ENCODE measurements at places on chromosomes 5 and 9. TPM values are rescaled to one million over a fixed set of nuclear protein-coding genes. Genes with fewer than 3 reads are reported as not detected.

PCDHB13 gene
- total RNA-seq, result 7.6 TPM

TMOD1 gene
- total RNA-seq, result 9.2 TPM

PPIP5K2 gene
- total RNA-seq, result 29.6 TPM

SLC35A4 gene
- total RNA-seq, result 18.5 TPM

IL17B gene
- not detected for total RNA-seq

NAA35 gene
- 32.3 TPM for total RNA-seq

TTC23L gene
- not detected for total RNA-seq

DNA sequence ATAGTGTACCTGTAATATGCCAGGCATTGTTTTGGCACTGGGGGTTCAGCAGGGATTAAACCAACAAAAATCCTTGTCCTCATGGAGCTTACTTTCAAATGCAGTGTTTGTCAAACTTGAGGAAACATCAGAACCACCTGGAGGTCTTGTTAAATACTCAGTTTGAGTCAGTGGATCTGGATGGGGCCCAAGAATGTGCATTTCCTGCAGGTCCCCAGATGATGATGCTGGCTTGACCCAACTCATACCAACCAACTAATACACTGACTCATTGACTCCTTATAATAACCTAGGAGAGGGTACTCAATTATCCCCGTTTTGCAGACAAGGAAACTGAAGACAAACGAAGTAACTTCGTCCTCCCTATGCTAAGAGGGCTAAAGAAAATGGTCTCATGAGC is 11.3 kb downstream of the WWC1 start:
- no peaks in the 10 kb centered on the region for H3K36me3 ChIP-seq
- no peak for DNase-seq
- H3K27me3 ChIP-seq, result no peaks in the 10 kb centered on the region
- H3K4me3 ChIP-seq, result no peak overlapping the region

GRCh38 chr9:7841831-7842230 is 42.3 kb upstream of the DMAC1 start:
- no peak for DNase-seq
- no peak overlapping the region for H3K27ac ChIP-seq
- no peaks in the 10 kb centered on the region for H3K4me1 ChIP-seq
- no peak overlapping the region for H3K4me3 ChIP-seq
- no peaks in the 10 kb centered on the region for H3K27me3 ChIP-seq

DNA sequence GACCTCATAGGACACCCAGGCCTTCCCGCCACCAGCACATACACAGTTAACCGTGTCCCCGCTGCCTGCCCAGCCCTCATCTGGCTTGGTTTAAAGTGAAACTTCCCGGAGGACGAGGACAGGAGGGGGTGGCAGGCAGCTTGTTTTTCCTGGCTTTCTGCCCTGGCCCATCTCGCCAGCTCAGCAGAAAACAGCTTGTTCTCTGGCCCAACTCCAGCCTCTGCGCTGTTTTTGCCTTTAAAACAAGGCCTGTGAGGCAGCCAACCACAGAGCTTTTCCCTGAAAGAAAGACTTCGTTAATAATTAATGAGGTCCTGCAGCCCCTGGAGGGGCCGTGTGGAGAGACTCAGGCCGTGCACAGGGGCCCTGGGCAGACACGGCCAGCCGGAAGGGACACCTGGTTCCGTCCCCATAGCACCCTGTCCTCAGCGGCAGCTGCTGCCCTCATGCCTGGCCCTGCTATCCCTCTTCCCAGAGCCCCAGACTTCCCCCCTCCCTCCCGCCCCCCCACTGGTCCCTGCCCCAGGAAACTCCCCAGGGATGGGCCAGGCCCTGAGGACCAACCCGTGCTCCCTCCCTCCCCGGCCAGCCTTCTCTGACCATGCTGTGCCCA is 108.7 kb downstream of the RXRA start:
- H3K36me3 ChIP-seq, result no peaks in the 10 kb centered on the region
- no peaks in the 10 kb centered on the region for H3K27me3 ChIP-seq
- H3K4me1 ChIP-seq, result peaks cover 45% of the 10 kb centered on the region
- H3K27ac ChIP-seq, result peak overlapping the region; percentile 88

- no peak overlapping the region for H3K27ac ChIP-seq
- H3K36me3 ChIP-seq, result no peaks in the 10 kb centered on the region
- no peak overlapping the region for H3K4me3 ChIP-seq
- no peaks in the 10 kb centered on the region for H3K4me1 ChIP-seq
- no peak for DNase-seq
- H3K27me3 ChIP-seq, result no peaks in the 10 kb centered on the region
Measured at GRCh38 chr5:134995850-134996402, 28.2 kb downstream of the CATSPER3 start.

GRCh38 chr9:130940693-130941576 is 1.9 kb upstream of the FIBCD1 start:
- peak; percentile 88 for DNase-seq
- H3K27me3 ChIP-seq, result no peaks in the 10 kb centered on the region
- peaks cover 29% of the 10 kb centered on the region for H3K4me1 ChIP-seq

DNA sequence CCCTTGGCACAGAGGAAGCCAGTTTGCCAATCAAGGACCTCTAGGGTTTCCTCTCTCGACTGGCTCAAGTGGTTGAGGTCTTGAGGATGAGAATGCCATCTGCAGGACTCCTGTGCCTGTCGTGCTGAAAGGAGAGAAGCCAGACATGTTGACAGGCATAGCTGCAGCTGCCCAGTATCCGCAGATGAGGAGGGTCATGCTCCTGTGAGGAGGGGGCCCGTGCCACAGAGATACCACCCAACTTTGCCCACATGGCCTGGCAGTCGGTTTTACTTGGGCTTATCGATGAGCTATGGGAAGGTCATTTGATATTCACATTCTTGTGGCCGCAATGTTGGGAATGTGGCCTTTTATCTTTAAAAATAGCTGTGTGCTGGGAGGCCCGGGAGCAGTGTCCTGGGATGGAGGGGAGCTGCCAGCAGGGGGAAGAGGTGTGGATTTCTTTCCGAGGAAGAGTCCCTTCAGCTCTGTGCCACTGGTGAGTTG is 17.4 kb downstream of the FRMPD1 start:
- H3K4me3 ChIP-seq, result no peak overlapping the region
- H3K27ac ChIP-seq, result no peak overlapping the region
- no peaks in the 10 kb centered on the region for H3K36me3 ChIP-seq
- DNase-seq, result no peak
- H3K4me1 ChIP-seq, result no peaks in the 10 kb centered on the region

DNA sequence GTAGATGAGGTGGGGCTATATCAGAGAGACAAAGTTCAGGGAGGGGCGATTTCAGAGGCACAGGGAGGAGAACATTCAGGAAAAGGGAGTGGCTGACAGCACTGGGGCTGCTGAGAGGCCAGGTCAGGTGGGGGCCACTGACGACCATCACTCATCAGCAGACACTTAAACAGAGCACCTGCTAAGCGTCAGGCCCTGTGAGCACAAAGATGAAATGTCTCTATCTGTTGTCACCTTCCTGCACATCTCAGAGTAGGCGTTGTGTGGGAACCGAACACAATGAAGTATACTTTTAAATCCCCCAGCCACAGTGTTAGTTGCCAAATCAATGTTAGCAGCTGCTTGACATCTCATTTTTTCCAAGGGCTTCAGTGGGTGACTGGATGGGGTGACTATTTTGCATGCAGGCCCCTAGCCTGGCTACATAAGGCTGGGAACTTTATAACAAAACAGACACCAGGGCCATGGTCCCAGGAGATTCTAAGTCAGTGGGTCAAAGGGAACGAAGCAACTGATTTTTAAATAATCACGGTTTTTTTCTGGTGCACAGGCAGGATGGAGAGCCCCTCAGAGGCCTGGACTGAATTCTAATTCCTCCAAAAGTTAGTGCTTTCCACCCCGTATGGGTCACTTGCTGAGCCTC is 31.1 kb upstream of the ANKRD18A start:
- H3K4me3 ChIP-seq, result no peak overlapping the region
- DNase-seq, result no peak
- no peaks in the 10 kb centered on the region for H3K4me1 ChIP-seq
- H3K27me3 ChIP-seq, result no peaks in the 10 kb centered on the region

Measured in body of pancreas (tissue), 4 donors.